Glutamatergic neuron (in vitro differentiated cells): ENCODE measurements at places on chromosomes 5 and 9. TPM values are rescaled to one million over a fixed set of nuclear protein-coding genes. Genes with fewer than 3 reads are reported as not detected.

Gene GDNF
- 0.51 TPM for total RNA-seq

Gene SLC4A9
- total RNA-seq = not detected

DNA sequence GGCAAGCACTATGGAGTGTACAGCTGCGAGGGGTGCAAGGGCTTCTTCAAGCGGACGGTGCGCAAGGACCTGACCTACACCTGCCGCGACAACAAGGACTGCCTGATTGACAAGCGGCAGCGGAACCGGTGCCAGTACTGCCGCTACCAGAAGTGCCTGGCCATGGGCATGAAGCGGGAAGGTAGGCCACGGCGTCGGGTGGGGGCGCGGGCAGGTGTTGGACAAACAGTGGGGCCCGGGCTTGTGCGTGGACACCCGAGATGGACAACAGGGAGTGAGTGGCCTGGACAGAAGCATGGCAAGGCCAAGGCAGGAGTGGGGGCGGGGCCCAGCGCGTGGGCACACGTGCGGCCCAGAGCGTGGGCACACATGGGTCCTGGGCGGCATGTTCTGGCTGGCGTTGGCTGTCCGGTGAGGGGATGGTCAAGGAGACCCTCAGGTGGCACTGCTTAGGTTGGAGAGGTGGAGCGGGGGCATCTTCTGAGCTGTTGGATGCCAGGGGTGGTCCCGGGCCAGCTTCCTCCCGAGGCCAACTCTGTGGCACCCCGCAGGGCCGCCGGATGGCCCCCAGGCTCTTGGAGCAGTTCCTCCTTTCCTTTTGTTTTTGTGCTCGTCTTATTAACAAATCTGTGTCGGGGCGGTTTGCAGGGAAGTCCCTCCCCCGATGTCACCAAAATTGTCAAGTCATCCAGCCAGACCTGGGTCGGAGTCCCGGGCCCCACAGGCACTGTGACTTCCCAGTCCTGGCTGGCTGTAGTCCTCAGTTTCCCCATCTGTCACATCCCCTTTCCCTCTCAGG is 82.9 kb downstream of the RXRA start:
- DNase-seq = no peak
- no peak overlapping the region for H3K27ac ChIP-seq

GRCh38 chr9:113228130-113228665 is 6.9 kb downstream of the SLC31A1 start:
- no peak overlapping the region for H3K4me3 ChIP-seq
- H3K27me3 ChIP-seq = no peaks in the 10 kb centered on the region
- H3K4me1 ChIP-seq = no peaks in the 10 kb centered on the region
- no peak overlapping the region for H3K27ac ChIP-seq
- H3K36me3 ChIP-seq = no peaks in the 10 kb centered on the region

DNA sequence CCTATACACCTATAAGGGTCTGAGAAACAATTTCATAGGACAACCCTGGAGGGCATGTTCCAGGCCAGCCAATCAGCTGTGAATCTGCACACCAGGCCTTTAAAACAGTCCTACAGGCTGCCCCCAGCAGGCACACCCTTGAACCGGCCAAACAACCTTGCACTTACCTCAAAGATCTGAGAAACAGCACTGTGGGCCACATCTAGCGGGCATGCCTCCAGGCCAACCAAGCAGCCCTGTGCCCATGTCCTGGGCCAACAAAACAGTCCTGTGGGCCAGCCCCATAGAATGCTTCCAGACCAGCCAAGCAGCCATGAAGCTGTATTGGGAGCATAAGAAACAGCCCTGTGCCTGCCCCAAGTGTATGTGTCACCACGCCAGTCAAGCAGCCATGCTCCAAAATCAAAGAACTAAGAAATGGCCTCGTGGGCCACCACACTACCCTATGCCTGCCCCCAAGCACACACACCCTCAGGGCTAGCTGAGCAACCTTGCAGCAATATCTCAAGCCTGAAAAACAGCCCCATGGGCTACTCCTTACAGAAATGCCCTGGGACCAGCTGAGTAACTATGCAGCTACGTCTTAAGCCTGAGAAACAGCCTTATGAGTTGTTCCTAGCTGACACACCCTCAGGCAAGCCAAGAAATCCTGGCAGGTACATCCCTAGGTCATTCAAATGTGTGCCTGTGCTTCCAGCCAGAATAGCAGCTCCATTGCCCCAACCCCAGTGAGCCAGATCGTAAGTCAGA is 2243.8 kb upstream of the C9orf72 start:
- H3K36me3 ChIP-seq = peaks cover 9% of the 10 kb centered on the region
- no peaks in the 10 kb centered on the region for H3K27me3 ChIP-seq
- H3K27ac ChIP-seq = no peak overlapping the region

- H3K27ac ChIP-seq = no peak overlapping the region
- no peak for DNase-seq
Observed at GRCh38 chr9:116816484-116816883, 129.4 kb downstream of the TRIM32 start.

GRCh38 chr9:135253305-135254004 is 166.0 kb downstream of the OLFM1 start:
- H3K27me3 ChIP-seq = peaks cover 8% of the 10 kb centered on the region
- peak; percentile 46 for DNase-seq
- H3K4me1 ChIP-seq = peaks cover 24% of the 10 kb centered on the region
- no peak overlapping the region for H3K4me3 ChIP-seq
- H3K36me3 ChIP-seq = no peaks in the 10 kb centered on the region

DNA sequence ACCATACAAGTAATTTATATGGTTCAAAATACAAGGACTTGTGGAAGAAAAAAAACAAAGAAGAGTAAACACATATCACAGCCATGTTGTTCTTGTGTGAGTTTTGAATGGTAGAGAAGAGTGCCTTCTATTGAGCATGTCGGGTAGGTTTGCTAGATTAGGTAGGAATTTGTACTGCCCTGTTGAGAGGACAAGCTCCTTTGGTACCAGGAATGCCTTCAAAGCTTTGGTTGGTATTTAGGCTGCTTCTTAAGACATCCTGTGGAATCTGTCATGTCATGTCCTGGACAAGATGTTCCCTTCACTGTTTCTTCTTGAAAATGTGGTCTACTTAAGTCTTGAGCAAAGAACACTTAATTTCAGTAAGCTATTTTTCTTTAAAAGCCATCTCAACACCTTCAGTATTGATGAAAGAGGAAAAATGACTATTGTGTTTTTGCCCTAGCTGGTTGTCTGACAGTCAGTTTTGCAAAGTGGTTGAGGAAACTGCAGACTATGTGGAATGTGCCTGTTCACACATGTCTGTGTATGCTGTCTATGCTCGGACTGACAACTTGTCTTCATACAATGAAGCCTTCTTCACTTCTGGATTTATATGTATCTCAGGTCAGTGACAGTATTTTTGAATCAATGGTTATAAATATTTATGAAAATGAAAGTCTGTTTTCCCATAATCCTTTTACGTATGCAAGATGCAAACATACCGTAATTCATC is 296.9 kb downstream of the ADGRV1 start:
- no peaks in the 10 kb centered on the region for H3K4me1 ChIP-seq
- no peak overlapping the region for H3K4me3 ChIP-seq
- H3K36me3 ChIP-seq = no peaks in the 10 kb centered on the region
- H3K27ac ChIP-seq = no peak overlapping the region

GRCh38 chr5:82222597-82223574 is 55.3 kb downstream of the RPS23 start:
- H3K36me3 ChIP-seq = no peaks in the 10 kb centered on the region
- H3K27me3 ChIP-seq = no peaks in the 10 kb centered on the region
- no peak overlapping the region for H3K27ac ChIP-seq
- DNase-seq = no peak
- H3K4me1 ChIP-seq = peaks cover 2% of the 10 kb centered on the region

GRCh38 chr9:15389173-15389572 is 33.5 kb upstream of the SNAPC3 start:
- no peak overlapping the region for H3K27ac ChIP-seq
- no peak overlapping the region for H3K4me3 ChIP-seq
- no peaks in the 10 kb centered on the region for H3K36me3 ChIP-seq
- H3K27me3 ChIP-seq = no peaks in the 10 kb centered on the region
- no peak for DNase-seq

- no peak overlapping the region for H3K27ac ChIP-seq
- peaks cover under 1% of the 10 kb centered on the region for H3K36me3 ChIP-seq
- H3K27me3 ChIP-seq = peaks cover 2% of the 10 kb centered on the region
Observed at GRCh38 chr5:98741926-98742325, 31.5 kb upstream of the RGMB start.

- DNase-seq = no peak
- H3K4me3 ChIP-seq = no peak overlapping the region
- no peaks in the 10 kb centered on the region for H3K27me3 ChIP-seq
- no peaks in the 10 kb centered on the region for H3K36me3 ChIP-seq
- H3K4me1 ChIP-seq = no peaks in the 10 kb centered on the region
Observed at GRCh38 chr5:112668016-112668415, 69.7 kb upstream of the APC start.

DNA sequence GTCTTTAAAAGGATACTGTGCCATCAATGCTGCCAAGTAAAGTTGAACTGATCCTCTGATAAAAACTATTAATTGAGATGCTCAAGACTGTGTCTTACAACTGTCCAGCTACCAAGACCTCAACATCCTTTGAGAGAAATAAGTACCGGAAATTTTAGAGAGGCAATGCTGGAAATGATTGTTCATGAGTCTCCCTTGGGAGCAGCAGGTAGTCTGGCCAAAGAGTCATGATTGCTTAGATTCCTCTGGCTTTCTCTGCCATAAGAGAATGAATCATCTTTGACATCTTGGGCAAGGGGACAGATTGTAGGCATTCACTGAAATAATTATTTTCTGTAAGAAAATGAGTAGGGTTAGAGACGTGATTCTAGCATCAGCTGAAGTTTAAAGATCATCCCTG is 466.6 kb upstream of the DAB2 start:
- no peak overlapping the region for H3K4me3 ChIP-seq
- no peaks in the 10 kb centered on the region for H3K27me3 ChIP-seq
- no peaks in the 10 kb centered on the region for H3K4me1 ChIP-seq
- no peak overlapping the region for H3K27ac ChIP-seq
- H3K36me3 ChIP-seq = no peaks in the 10 kb centered on the region
- DNase-seq = no peak

DNA sequence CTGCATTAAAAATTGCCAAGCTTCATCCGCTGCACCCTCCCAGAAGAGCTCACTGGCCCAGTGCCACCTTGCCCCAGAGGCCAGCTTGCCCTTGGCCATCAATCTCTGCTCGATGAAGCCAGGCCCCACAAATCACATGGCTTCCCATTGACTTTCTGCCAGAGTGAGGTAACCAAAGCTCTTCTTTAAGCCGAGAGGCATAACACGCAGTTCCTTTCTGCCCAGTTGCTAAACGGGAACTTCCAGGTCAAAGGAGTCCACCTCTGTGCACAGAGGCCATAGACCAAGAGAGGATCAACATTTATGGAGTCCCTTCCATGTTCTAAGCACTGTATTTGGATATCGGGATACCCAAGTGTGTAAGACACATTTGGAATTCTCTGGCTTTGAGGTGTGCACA is 208.8 kb downstream of the KIF4B start:
- no peaks in the 10 kb centered on the region for H3K27me3 ChIP-seq
- no peaks in the 10 kb centered on the region for H3K36me3 ChIP-seq
- no peaks in the 10 kb centered on the region for H3K4me1 ChIP-seq

DNA sequence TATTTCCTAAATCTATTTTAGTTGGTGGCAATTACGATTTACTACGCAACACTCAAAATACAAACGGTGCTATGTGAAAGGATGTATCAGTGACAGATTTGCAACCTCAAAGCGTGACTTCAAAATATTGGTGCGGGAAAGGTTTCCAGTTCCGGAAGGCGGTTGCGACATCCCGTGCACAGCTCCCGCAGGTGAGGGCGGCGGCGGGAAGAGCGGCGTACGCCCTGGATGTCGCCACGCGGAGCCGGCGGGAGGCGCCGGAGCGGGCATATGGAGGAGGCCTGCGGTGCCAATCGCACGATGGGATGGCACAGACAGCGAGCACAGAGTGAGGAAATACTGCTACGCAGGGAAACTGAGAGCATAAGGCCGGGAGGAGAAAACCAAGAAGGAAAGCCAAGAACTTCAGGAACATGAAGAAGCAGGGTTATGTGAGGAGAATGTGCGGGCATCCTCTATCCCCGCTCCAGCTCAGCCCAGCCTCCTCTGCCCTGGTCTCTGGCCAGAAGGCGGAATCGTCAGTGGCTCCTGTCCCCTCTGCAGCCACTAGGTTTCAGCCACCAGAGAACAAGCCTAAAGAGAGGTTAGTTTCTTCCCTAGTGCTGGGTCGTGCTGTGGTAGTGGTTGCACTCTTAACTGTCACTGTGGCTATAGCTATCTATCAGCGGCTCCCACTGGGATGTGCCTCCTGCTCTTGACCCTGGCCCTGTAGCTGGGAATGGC is 378.1 kb upstream of the TLE4 start:
- no peak for DNase-seq
- H3K4me3 ChIP-seq = no peak overlapping the region
- no peak overlapping the region for H3K27ac ChIP-seq
- H3K4me1 ChIP-seq = no peaks in the 10 kb centered on the region
- no peaks in the 10 kb centered on the region for H3K27me3 ChIP-seq

DNA sequence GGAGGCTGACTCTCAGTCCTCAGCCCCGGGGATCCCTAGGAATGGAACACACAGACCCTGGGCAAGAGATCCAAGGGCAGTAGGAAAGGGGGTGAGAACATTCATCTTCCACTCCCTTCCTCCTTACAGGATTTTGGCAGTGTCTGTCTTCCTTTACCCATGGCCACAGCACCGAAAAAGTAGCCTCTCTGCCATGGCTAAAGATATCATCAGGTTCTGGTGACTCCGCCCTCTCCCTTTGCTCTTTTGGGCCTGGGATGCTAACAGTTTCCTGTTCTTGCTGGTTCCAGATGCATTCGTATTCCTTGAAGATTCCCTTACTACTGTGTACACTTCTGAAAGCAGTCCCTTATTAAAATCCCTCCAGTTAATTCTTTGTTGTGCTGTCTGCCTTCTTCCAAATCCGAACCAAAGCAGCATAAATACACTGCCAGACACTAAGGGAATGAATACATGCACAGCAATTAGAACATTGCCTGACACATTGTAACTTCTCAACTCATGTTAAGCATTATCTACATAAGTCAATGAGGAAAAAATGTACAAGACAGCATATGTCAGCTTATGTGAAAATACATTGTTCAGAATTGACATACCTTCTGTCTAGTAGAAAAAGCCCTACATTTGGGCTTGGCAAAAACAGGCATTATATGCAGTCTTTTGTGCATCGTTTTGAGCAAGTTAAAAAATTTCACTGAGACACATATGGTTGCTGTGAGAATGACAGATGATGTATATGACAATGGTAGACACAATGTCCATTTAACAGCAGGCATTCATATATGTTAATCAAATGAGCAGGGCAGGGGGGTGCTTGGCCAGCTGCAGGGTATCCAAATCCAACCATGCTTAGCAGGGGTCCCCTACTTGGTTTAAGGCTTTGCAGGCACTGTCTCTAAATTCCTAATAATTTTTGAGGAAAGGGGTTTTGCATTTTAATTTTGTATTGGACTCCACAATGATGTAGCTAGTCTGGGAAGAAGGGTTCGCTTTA is 58.8 kb upstream of the RAI14 start:
- peak overlapping the region; percentile 10 for H3K4me3 ChIP-seq
- H3K36me3 ChIP-seq = no peaks in the 10 kb centered on the region
- H3K27ac ChIP-seq = peak overlapping the region; percentile 24
- peaks cover 22% of the 10 kb centered on the region for H3K4me1 ChIP-seq
- DNase-seq = no peak
